ENCODE measurements at places on chromosomes 13 and 19.

DNA sequence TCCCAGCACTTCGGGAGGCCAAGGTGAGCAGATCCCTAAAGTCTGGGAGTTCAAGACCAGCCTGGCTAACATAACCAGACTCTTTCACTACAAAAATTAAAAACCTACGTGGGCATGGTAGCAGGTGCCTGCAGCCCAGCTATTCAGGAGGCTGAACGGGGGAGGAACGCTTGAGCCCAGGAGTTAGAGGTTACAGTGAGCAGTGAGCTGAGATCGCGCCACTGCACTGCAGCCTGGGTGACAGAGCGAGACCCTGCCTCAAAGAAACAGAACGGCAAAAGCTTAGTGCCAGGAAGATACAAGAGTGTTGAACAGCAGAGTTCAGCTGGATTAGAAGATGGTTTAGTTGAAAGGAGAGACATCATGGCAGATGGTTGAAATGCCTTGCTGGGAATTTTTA is 24.1 kb upstream of the RNF113B start:
- no peak for DNase-seq

DNA sequence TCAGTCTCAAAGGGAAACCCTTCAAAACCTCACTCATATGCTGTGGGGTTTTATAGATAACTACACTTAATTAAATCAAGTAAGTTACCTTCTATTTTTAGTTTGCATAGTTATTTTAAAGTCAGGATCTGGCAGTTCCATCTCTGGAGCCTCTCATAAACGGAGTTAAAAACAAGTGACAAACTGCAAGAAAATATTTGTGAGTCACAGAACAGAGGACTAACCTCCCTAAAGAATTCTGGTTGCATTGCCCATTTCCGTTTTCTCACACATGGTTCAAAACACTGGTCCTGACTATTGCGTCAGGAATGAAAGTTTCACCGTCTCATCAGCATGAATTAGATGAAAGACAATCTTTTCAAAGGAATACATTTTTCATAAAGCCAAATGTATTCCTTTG is 10.6 kb downstream of the RXFP2 start:
- no peak for DNase-seq

GRCh38 chr13:110137680-110138009 is 169.3 kb downstream of the COL4A1 start:
- DNase-seq: peak; percentile 68

DNA sequence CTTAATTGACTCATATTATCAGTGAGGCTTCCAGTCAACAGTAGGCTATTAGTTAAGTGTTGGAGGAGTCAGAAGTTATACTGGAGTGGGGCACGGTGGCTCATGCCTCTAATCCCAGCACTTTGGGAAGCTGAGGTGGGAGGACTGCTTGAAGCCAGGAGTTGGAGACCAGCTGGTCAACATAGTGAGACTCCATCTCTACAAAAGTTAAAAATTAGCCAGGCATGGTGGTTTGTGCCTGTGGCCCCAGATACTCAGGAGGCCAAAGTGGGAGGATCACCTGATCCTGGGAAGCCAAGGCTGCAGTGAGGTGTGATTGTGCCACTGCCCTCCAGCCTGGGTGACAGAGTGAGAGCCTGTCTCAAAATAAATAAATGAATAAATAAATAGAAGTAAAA is 53.2 kb downstream of the COMP start:
- DNase-seq: peak; percentile 70

- peak; percentile 60 for DNase-seq
Measured at GRCh38 chr13:113981194-113981605, 7.3 kb upstream of the C13orf46 start.

DNA sequence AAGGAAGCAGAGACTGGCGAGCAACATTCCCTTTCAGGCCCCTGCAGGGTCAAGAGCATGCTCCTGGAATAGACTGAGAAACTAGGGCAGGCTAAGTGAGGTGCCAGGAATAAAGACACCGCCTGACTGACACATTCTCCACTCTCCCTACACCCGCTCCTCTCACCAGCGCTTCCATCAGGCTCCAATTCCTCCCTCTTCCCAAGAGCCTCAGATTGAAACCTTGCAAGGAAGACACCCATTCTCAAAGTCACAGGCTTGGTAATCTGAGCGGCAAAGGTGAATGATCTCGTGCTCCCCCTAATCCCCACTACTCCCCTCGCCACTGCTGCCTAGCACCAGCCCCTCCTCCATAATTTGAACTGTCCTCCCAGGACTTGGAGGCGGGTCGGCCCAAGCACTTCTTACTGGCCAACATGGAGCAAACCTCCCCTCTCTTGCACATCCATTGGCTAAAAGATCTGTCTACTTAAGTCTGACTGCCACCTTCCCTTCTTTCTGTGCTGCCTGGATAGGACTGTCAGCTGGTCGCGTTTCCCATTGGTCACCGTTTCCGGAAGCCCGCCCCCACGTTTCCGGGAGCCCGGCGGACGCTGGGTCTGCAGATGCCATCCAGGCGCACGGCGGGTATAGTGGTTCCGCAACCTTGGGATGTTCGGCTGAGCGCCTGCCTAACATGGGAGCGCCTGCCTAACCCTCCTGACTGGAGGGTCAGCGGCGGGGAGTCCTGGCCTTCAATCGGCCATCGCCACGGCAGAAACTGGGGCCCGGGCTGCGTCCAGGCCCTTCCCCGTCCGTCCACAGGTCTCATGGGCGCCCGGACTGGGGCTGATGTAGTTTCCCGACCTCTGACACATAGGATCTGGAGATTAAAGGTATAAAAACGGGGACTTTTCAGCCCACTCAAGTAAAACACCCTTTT is 33.6 kb downstream of the ZNF383 start:
- DNase-seq: peak; percentile 70

DNA sequence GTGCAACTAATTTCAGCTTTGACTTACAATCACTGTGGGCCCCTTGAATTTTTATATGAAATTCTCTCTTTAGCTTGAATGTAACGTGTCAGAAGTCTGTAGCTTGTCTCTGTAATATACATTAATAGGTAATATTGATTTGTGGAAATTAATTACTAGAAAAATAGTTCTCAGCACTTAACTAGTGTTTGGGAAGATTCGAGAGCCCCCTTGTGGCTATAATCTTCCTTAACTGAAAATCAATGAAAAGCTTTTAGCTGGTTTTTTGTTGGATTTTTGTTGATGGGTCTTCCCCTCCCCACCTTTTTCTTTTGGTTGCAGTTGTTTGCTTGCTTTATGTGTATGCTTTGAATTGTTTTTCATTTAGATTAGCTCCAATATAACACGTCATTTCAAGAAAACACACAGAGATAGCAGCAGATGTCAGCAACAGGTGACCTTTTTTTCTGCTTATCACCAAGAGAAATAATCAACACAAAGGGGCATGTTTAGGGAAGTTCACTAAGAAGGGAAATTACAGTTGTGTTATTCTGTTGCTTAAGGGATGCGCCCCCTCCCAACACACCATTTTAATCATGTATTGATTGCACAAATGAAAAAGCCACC is 176.8 kb downstream of the OXGR1 start:
- DNase-seq: no peak

DNA sequence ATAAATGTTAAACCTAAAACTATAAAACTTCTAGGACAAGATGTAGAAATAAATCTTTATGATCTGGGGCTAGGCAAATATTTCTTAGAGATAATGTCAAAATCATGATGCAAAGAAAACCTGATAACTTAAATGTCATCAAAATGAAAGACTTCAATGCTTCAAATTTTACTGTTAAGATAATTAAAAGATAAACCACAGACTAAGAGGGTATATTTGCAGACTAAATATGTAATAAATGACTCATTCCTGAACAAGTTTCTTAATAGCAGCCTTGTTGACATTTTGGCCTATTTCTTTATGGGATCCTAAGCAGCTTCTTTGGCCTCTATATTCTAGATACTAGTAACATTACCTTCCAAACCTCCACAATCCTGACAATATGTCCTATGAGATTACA is 2878.3 kb upstream of the PCDH20 start:
- DNase-seq: no peak

GRCh38 chr19:45876411-45877197 is 9.3 kb downstream of the IRF2BP1 start:
- peak; percentile 76 for DNase-seq

- no peak for DNase-seq
Measured at GRCh38 chr13:43574605-43575004, 212.2 kb downstream of the ENOX1 start.

DNA sequence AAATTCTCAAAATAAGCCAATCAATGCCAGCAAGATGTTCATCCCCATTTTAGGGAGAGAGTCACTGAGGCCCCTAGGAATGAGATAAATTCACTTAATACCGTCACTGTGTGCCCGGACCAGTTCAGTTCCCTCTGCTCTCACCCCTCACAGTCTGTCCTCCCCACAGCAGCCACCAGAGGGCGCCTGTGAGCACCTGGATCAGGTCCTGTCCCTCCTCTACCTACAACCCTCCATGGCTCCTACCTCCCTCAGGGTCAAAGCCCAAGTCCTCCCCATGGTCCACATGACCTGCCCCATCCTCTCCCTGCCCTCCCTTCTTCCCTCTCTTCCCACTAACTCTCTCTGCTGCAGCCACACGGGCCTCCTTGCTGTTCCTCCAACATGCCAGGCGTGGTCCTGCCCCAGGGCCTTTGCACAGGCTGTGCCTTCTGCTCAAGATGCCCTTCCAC is 42.0 kb upstream of the NFIC start:
- DNase-seq: no peak

DNA sequence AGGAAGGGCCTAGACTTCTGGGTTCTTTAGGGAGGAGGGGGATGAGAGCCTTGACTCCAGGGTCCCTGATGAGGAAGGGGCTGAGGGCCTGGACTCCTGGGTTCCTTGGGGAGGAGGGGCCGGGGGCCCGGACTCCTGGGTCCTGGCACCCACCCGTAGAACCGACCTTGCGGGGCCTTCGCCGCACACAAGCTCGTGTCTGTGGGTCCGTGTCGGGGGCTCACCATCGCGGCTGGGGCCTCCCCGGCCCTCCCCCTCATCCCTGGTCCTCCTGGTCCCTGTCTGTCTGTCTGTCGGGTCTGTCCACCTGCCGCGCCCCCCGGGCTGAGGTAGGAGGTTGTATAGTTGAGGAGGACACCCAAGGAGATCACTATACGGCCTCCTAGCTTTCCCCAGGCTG is 662 bp upstream of the SPACA6 start:
- peak; percentile 41 for DNase-seq

- no peak for DNase-seq
Measured at GRCh38 chr13:73054712-73055111, 4.1 kb upstream of the KLF5 start.

DNA sequence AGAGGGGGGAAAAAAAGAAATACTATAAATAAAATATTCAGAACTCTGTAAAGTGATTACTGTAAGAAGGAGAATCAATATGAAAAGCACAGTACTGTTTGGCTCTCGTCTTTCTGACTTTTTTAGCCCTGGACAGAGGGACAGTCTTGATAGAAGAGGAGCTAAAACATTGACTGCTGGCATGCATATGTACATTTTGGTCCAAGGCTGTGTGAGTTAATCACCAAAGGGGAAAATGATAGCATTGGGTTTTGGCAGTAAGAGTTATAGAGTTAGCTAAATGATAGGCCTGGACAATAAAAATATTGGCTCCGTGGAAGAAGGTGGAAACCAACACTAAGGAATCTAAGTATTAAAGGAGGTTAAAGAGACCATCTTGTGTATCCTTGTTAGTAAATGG is 50.3 kb downstream of the RAP2A start:
- DNase-seq: no peak

DNA sequence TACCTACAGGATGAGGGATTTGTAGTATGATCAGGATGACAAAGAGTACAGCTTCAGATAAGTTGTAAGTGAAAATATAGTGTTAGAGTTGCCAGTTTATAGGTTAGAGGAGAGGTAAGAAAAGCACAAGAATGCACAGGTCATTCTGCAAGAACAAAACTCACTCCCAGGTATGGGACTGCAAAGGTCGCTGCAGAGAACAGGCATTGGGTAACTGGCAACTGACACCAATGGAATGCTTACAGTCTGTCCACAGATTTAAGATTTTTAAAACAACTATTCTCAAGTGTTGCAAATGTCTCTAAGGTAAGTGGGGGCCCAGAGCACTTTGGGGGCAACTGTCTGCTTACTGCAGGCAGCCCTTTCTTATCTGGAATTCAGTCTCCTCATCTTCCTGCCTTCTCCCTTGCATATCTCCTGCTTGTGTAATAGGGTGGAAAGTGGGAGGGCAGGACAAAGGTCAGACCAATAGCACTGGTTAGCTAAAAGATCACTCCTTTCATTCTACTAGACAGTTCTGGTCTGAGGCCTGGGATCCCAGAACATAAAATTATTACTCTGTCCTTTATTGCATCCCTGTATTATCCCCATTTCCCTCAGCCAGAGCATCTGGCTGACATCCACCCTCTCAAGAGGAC is 42.3 kb upstream of the ZNF726 start:
- DNase-seq: no peak

DNA sequence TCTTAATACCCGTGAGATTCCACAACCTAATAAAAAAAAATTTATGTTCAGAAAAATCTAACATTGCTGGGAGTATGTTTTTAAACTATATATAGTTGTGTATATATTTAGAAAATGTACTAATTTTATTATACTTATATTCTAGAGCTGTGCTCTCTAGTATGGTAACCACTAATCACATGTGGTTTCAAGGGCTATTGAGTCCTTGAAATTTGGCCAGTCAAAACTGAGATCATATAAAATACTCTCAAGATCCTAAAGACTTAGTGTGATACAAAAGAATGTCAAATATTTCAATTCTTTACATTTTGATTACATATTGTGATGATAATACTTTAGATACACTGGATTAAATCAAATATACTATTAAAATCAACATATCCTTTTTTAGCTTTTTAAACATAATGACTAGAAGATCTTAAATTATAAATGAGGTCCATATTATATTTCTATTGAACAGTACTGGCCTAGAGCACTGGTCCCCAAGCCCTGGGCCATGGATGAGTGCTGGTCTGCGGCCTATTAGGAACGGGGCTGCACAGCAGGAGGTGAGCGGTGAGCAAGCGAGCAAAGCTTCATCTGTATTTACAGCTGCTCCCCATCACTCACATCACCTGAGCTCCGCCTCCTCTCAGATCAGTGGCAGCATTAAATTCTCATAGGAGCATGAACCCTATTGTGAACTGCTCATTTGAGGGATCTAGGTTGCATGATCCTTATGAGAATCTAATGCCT is 176.5 kb upstream of the NBEA start:
- no peak for DNase-seq

- no peak for DNase-seq
Measured at GRCh38 chr19:9219489-9219888, at the start of gene OR7D4. Gene OR7D4, minus strand, starts transcription at chr19:9219589. Its CDS starts 4,752 bp downstream, at chr19:9214837.

GRCh38 chr19:30086916-30087315 is 144.9 kb downstream of the URI1 start:
- DNase-seq: peak; percentile 5

- DNase-seq: no peak
Measured at GRCh38 chr19:35030257-35031071, at the start of gene SCN1B. Gene SCN1B, plus strand, starts transcription at chr19:35030470. Its CDS starts 351 bp downstream, at chr19:35030821.

- DNase-seq: no peak
Measured at GRCh38 chr19:38557205-38557799, 60.5 kb downstream of the MAP4K1 start.

DNA sequence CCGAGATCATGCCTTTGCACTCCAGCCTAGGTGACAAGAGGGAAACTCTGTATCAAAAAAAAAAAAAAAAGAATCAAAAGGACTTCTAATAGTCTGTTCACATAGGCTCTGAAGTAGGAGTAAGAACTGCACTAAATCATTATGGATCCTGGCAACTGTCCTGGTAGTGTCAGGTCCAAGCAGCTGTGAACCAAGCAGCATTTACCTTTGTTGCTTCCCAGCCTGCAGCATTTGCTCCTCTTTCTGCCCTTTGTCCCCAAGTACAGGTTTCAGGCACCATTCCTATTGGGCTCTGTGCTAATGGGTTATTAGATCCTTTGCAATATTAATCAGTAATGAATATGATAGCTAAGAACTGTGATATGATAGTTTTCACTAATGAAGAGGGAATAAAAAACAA is 77.4 kb upstream of the NBEA start:
- DNase-seq: no peak
